Right ventricle myocardium superior (tissue), 1 donor: ENCODE measurements at places on chromosomes 4 and X. TPM values are rescaled to one million over a fixed set of nuclear protein-coding genes. Genes with fewer than 3 reads are reported as not detected.

DNA sequence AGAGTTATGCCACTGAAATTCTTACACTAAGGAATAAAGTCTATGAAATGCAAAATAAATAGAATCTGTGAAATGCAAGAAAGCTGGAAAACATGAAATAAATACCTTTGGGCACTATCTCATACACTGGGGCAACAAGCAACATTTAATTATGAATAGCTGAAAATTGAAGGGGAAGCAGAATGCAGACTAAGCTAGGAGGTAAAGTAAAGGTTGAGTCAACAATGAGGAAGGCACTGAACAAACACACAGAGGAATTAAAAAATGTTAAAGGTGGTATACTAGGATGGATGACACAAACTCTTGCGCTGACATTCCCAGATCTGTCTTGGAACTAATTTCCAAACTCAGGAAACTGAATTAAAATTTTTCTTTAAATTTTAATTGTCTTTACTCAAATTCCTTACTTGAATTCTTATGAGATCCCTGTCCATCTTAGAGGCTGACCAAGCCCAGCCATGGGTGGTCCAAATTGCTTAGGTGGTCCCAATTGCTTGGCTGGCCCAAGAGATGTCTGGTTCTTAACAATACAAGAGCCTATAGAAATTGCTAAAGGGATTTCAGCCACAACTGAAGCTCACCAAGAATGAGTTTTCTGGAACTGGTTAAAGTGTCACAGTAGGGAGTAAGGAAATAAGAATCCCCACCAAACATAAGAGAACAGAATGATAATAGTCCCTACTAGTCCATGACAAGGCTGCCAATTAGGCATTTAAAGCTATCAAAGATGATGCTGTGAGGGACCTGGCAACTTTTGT lies 41.3 kb upstream of the ZCCHC13 start:
- no peak for DNase-seq

DNA sequence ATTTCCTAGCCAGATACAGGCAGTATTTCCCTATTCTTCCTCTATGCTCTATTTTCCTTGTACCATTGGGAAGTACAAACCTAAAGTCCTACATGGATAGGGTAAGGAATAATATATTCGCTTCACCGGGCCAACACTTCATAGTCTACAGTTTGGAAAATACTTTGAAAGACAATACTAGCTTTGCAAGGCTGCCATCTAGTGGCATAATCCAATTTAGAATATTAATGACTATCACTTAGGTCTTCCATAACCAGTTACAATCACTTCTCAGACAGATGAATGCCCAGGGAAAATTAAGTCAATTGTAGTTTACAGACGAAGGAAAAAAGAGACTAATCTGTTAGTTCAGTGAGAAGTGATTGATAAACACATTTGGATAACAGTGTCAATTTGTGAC lies 141.0 kb upstream of the FAM47C start:
- DNase-seq = no peak

- DNase-seq = no peak
Observed at GRCh38 chr4:83885256-83886182, 349.6 kb downstream of the GPAT3 start.

- no peak for DNase-seq
Observed at GRCh38 chr4:89657931-89658700, 178.8 kb downstream of the SNCA start.

GRCh38 chrX:136823175-136823574 lies 42.4 kb upstream of the ARHGEF6 start:
- no peak for DNase-seq

- DNase-seq = no peak
Observed at GRCh38 chrX:154000051-154000450, 19.7 kb downstream of the IRAK1 start.

GRCh38 chr4:6178757-6179156 lies 21.6 kb downstream of the JAKMIP1 start:
- DNase-seq = no peak

- no peak for DNase-seq
Observed at GRCh38 chrX:150845091-150845490, 53.4 kb downstream of the CD99L2 start.

The IQCM gene
- not detected for total RNA-seq

The RBM46 gene
- total RNA-seq = not detected
